Gastroesophageal sphincter (tissue), 4 donors: ENCODE measurements at places on chromosomes 4 and X.

GRCh38 chrX:12985331-12985730 lies 10.4 kb downstream of the TMSB4X start:
- ATAC-seq: no peak

- ATAC-seq: no peak
Measured at GRCh38 chrX:56268888-56269287, 36.7 kb downstream of the KLF8 start.

- ATAC-seq: no peak
Measured at GRCh38 chr4:27057053-27057452, 196.4 kb downstream of the STIM2 start.

GRCh38 chr4:101028886-101029285 lies 318.4 kb downstream of the PPP3CA start:
- ATAC-seq: no peak

DNA sequence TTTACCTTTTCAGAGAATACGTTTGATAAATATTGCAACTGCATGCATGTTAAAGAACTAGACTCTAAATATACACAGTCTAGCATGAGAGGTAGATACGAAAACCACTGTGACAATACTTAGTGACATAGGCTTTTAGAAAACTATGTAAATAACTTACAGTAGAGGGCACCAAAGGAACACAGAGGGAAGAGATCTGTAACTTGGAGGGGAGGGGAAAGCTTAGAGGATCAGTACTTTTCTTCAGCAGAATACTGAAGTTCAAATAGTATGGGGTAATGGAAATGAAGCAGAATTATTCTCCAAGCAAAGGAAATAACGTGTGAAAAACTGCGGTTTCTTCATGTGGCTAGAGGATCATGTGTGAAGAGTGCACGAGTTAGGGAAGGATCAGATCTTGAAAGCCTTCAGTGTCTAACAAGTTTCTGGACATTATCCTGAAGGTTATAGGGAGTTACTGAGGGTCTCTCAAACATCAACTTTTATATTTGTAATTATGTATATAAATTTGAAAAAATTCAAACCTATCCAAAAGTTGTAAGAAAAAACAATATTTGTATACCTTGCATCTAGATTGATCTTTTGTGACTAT lies 264.3 kb downstream of the NPFFR2 start:
- ATAC-seq: no peak

DNA sequence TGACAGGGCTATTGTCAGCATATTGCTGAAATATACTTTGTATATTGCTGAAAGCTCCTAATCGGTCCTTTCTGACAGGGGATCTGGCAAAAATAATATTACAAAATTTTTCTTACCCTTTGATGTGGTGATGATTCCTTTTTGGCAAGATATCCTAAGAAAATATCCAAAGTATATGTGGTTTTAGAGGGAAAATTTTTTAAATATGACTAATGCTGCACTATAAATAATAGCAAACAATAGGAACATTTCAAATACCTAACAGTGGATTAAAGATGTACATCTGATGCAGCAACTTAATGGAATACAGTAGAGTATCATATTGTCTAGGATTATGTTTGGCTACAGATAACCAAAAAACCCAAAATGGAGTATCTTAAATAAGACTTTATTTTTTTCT lies 49.6 kb downstream of the RRAGB start:
- no peak for ATAC-seq

- no peak for ATAC-seq
Measured at GRCh38 chr4:7430368-7430964, 4.3 kb downstream of the PSAPL1 start.

GRCh38 chrX:70635669-70636068 lies 191.0 kb downstream of the DLG3 start:
- no peak for ATAC-seq

DNA sequence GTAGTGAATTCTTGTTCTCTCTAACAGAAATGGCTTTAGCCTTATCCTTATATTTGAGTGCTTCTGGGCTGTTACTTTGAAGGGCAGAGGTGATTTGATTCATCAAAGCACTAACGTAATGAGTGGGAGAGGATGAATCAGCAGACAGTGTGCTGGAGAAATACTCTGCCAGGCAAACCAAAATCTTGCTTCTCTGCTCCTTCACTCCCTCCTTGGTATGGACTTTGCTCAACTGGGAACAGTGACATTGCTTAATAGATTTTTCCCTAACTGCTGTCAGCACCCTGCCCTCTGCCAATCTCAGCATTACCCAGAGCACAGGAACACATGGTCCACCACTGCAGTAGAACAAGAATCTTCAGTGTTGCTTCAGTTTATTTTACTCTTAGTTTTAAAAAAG lies 56.0 kb downstream of the PDLIM5 start:
- peak; percentile 91 for ATAC-seq

GRCh38 chr4:186168750-186169149 lies 22.6 kb upstream of the CYP4V2 start:
- no peak for ATAC-seq

- no peak for ATAC-seq
Measured at GRCh38 chr4:119271361-119272085, 50.4 kb downstream of the FABP2 start.

DNA sequence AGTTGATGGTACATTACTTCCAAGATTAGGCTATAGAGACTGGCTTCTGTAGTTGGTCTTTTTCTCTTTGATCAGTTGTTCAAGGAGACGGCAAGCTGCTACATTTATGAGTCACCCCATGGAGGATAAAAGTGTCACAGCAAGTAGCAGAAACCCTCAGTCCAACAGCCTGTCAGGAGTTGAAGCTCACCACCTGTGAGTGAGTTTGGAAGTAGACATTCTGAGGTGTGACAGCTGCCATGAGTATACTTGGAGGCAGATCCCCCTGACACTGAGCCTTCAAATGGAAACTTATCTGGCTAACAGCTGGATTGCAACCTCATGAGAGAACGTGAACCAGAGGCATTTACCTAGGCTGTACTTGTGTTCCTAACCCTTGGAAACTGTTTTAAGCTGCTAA lies 68.0 kb downstream of the CCNG2 start:
- no peak for ATAC-seq

- no peak for ATAC-seq
Measured at GRCh38 chr4:5374592-5374991, 323.3 kb downstream of the STK32B start.

DNA sequence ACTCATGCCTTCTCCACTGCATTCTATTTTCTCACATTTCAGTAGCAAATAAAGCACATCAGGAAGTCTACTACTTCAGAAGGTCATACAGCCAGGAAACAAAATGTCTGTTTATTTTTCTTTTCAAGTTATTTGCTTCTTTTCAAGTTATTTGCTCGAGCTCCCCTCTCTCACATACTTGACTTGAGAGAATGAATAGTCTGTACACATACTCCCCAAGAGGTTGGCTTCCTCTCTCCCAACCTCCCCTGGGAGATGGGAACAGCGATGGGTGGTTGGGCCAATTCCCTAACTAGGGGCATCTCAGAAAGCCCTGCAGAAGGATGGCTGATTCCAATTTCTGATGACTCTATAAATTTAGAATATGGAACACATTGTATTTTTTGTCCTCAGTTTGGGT lies 64.7 kb upstream of the PTPN13 start:
- no peak for ATAC-seq

DNA sequence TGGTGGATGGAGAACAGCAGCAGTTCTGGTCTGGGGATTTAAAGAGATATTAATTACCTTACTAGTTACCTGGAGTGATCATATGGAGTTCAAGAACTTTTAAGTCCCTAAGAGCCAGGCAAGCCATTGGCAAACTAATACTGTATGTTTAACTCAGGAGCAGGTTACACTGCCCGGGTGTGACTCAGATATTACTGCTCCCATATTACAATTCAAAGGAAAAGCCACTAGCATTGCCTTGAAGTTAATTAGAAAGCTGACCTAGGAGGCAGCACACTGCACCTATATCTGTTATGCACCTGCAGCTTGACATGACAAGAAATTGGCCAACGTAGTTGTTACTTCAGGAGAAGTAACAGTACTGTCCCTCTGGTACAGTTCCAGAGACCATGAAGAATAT lies 47.2 kb downstream of the GRK4 start:
- peak; percentile 35 for ATAC-seq

DNA sequence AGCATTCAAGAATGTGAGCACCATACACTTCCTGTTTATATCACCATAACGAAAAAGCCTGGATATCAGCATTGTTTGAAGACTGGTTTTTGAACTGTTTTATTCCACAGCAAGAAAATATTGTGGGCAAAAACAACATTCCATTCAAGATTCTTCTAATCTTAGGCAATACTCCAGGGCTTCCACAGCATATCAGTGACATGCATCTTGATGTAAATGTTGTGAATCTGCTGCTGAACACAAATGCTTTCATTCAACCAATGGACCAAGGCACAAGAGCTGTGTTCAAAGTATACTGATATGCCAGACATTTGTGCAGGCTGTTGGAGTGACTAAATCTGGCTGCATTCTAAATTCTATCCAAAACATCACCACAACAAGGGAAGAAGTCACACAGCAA lies 260.1 kb upstream of the ETNPPL start:
- no peak for ATAC-seq
